Stimulated activated CD4-positive, alpha-beta T cell treated with anti-CD3 and anti-CD28 coated beads, Interleukin-2, amount 100 ng/mL, for 24 hours (primary cell): ENCODE measurements at places on chromosomes 3 and 15.

DNA sequence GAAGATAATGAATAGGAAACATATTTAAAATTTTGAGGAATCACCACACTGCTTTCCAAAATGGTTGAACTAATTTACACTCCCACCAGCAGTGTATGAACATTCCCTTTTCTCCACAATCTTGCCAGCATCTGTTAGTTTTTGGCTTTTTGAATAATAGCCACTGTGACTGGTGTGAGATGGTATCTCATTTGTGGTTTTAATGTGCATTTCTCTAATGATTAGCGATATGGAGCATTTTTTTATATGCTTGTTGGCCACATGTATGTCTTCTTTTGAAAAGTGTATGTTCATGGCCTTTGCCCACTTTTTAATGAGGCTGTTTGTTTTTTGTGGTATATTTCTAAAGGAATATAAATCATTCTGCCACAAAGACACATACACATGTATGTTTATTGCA, 166.3 kb downstream of the NECTIN3 start:
- no peak for DNase-seq

GRCh38 chr15:98794211-98794610, 145.9 kb downstream of the IGF1R start:
- DNase-seq, result no peak

DNA sequence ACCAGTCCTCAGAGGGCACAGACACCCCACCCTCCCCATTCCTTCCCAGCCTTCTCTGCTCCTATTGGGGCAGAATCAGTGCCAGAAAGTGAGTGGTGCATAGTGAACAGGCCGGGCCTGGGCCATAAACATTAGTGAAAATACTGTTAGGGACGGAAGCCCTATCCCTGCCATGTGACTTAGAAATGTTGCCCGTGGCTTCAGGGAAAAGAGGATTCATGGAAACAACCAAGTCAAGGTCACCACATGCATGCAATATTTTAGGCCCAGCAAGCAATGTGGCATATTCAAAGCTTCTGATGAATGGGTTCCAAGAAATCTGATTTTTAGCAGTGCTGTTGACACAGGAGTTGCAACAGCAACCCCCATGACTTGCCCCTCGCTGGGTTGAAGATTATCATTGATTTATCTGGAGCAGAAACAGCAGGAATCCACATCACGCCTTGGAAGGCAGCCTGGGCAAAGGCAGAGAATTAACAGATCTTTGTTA, 52.3 kb downstream of the CCNL1 start:
- DNase-seq, result no peak

DNA sequence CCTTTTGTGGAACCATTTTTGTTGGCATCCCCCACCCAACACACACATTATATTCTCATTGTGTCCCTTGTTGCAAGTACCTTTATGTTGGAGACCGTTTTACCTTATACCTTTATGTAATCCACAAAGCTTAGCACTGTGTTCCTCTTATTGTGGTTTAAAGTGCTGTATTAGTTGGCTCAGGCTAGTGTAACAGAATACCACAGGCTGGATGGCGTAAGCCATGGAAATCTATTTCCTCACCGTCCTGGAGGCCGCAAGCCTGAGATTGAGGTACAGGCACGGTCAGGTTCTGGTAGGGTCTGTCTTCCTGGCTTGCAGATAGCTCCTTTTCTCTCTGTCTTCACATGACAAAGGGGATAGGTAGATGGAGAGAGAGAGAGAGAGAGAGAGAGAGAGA, 302.8 kb downstream of the ROBO2 start:
- no peak for DNase-seq

DNA sequence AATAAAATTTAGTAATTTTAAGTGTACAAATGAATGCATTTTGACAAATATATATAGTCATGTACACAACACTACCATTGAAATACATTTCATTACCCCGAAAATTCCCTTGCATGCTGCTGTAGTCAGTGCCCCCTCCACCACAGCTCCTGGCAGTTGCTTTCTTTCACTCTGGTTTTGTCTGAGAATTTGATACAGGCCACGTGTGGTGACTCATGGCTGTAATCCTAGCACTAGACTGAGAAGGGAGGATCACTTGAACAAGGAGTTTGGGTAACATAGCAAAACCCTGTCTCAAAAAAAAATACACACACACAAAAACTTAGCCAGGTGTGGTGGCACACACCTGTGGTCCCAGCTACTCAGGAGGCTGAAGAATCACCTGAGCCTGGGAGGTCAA, 65.4 kb downstream of the TFRC start:
- DNase-seq, result no peak

GRCh38 chr15:80710635-80711554, 15.8 kb downstream of the ABHD17C start:
- DNase-seq, result peak; percentile 51

- DNase-seq, result no peak
Measured at GRCh38 chr3:53589201-53589600, 94.8 kb downstream of the CACNA1D start.

GRCh38 chr3:71066356-71066755, 517.2 kb downstream of the FOXP1 start:
- DNase-seq, result no peak

DNA sequence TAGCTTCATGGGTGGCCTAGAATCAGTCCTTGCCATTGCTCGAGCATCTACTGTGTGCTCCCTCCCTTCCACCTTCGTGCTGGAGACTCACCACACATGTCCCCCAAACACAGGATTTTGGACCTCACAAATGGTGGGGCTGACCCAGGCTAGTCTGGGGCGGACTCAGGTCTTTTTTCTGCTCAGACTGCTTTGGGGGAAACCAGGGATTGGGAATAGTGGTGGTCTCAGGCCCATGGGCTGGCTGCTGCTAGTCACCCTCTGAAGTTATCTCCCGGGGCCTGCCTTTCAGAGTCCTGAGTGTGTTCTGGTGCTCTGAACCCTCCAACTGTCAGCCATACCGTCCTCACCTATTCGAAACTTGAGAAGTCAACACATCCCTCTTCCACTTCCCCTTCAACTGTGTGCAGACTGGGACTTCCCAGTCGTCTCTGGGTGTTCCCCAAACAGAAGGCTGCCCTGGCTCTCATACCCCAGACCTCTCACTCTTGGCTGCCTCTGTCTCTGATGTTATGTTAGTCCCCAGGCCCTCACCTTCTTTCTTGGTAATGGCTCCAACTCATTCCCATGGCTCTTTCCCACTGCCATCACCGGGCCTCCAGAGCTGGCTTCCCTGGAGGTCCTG, 46.0 kb downstream of the PPCDC start:
- no peak for DNase-seq

DNA sequence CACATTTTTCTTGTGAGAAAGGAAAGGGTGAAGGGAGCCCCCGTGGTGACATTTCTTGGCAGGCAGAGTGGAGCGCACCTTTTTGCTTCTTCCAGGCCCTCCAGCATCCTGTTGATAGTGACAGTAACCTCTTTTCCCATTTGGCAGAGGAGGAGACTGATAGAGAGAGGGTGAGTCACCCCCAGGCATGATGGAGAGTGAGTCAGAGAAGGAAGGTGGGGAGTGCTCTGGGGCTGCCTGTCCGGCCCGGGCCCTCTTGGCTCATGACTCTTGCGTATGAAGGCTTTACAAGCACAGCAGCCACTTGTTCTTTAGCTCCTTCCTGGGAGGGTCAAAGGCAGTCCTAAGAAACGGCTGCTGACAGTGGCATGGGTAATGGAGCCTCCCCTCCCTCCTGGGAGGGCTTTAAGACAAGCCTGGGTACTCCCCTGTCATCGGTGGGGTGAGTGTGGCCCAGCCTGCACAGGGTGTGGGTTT, 16.0 kb downstream of the ANKRD63 start:
- no peak for DNase-seq

GRCh38 chr3:194091141-194091540, 44.8 kb upstream of the HES1 start:
- DNase-seq, result no peak

DNA sequence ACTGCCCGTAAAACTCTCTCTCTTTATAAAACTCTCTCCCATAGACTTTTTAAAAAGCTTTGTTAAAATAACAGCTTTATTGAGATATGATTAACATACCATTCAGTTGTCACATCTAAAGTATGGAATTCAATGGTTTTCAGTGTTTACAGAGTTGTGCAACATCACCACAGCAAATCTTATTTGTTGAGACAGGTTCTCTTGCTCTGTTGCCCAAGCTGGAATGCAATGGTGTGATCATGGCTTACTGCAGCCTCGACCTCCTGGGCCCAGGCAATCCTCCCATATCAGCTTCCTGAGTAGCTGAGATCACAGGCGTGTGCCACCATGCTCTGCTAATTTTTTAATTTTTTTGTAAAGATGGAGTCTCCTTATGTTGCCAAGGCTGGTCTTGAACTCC, 35.9 kb upstream of the TRAK1 start:
- no peak for DNase-seq

DNA sequence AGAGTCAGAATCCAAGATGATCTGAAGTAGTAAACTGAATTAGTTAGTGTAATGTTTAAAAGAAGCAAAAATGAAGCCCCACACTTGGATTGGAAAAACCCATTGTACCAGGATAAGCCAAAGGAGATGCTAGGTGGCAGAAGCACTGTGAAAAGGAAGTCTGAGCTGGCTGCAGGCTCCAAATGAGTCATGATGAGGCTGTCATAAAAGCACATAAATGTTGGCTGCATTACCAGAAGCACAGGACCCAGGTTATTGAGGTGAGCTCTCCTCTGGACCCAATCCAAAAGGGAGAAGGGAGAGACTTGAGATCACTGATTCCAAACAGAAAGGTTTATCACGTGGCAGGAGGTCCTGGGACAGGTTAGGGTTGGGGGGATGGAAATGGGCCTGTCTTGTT, 3.2 kb upstream of the ACAN start:
- DNase-seq, result no peak

- DNase-seq, result peak; percentile 56
Measured at GRCh38 chr3:45225465-45226205, 452 bp downstream of the TMEM158 start.

- DNase-seq, result no peak
Measured at GRCh38 chr15:74243431-74243830, 7.3 kb downstream of the CCDC33 start.

DNA sequence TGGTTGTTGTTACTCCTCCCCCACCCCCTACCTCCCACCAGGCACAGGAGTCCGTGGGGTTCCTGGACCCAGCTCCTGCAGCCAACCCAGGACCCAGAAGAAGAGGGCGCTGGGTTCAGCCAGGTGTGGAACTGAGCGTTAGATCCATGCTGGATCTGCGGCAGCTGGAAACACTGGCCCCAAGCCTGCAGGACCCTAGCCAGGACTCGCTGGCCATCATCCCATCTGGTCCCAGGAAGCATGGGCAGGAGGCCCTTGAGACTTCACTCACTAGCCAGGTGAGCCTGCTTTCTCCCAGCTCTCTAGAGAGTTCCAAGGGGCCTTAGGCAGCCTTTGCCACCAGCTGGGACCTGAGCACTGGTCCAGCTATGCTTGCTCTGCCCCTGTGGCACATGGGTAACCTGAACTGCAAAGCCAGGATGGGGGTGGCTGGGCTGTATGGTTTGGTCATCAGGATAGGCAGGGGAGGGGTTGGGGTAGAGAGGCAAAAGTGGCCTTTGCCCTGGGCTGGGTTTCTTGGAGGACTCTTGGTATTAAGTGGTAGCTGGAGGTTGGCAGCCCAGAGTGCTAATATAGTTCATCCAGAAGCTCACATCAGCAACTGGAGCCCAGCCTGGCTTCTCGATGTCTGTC, 7.0 kb upstream of the JMJD7 start:
- no peak for DNase-seq

DNA sequence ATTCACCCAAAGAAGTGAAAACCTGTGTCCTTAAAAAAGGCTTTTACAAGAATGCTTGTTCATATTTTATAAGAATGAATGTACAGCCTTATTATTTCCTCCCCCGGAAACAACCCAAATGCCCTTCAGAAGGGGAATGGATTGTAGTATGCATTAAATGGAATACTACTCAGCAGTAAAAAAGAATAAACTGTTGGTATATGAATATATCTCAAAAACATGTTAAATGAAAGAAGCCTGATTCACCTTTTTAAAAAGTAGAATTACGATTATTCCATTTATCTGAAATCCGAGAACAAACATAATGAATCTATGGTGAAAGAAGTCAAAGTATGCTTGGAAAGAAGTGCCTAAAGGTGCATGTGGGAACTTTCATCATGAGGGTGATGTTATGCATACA, 20.5 kb downstream of the STT3B start:
- DNase-seq, result no peak

DNA sequence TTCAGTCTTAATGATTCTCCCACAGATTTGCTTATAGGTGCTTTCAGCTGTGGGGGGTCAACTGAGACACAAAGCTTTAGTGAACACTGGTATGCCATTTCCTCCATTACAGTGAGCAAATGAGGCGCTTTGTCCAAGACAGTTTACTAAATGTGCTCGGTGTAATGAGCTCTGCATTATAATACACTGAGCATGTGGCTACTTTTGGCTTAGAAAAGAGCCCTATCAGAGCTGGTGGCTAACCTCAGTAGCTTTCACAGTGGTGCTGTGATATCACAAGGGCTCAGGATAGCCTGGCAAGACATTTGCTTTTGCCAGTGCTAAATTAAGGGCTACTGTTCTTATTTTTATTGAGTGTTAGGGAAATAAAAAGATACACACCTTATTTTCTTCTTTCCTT, 749.7 kb upstream of the ARPP21 start:
- no peak for DNase-seq

- DNase-seq, result no peak
Measured at GRCh38 chr3:197460002-197460401, 95.8 kb downstream of the BDH1 start.

DNA sequence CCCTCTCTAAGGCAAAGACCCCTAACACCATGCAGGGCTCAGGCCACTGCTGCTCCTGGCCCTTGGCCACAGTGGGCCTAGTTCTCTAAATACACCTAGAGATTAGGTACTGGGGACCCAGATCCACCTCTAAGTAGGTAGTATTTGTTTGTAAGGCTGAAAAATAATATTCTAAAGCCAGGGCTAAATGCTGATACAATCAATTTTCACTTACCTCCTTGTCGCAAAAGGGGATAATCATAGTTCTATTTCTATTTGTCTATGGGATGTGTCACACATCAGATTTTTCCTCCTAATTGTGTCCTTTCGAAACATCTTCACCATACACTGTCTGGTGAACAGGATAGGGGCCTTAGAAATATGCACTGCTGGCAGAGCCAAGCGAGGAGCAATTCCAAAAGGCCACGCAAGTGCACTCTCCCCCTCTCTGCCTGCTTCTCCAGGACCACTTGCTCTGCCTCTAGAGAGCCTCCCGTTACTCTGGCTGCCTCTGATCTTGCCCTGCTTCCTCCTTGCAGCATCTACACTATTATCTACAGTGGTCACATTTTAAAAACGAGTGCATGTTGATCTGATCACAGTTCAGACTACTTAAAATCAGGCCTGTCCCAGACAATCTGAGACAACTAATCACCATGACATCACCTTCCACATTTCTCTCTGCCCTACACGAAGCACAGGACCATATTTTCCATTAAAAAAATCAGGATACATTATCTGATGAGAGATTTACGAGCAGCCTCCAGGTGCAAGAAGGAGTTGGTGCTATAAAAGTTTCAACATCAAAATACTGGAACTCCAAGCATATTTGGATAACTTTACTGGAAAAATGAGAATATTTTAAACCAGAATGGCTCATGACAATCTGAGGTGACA, 115.4 kb downstream of the MYLK start:
- DNase-seq, result no peak

DNA sequence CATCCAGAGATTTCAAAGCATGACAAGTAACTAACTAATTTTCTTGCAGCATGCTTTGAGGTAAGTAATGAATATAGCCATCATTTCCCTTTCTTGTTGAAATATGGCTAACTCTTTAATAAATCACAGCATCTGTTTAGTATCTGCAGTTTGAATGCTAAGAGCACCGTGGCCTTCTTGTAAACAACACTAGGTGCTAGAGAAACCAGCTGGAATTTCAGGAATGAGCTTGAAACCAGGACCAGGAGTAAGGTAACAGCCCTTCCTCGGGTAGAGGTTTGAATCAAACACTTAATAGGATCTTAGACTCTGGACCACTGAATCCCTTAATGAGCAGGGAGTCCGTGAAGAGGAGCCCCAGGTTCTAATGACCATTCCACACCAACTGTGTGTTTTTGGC, 13.6 kb downstream of the CALML4 start:
- no peak for DNase-seq
